ENCODE measurements at places on chromosomes 6 and 20.

- DNase-seq, result peak; percentile 55
Measured at GRCh38 chr6:52839124-52840055, 1.2 kb downstream of the GSTA5 start.

- DNase-seq, result no peak
Measured at GRCh38 chr6:169787797-169788196, 36.4 kb downstream of the ERMARD start.

DNA sequence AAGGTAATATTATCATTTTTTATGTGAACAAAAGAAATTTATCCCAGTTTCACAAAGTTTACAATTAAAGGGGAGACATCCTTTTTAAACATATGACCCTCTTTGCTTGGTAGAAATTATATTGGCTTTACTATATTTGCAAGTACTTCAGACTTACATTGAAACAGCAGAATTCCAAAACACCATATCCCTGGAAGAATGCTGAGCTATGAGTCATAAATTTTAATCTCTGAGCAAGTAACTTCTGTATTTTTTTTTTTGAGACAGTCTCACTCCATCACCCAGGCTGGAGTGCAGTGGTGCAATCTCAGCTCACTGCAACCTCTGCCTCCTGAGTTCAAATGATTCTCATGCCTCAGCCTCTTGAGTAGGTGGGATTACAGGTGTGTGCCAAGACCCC is 240.4 kb downstream of the TBC1D32 start:
- DNase-seq, result no peak

- DNase-seq, result no peak
Measured at GRCh38 chr20:60897976-60898375, 354.1 kb upstream of the CDH4 start.

GRCh38 chr20:16040742-16041141 is 532.5 kb downstream of the KIF16B start:
- DNase-seq, result peak; percentile 4

- no peak for DNase-seq
Measured at GRCh38 chr20:39661833-39662232, 699.7 kb downstream of the DHX35 start.

DNA sequence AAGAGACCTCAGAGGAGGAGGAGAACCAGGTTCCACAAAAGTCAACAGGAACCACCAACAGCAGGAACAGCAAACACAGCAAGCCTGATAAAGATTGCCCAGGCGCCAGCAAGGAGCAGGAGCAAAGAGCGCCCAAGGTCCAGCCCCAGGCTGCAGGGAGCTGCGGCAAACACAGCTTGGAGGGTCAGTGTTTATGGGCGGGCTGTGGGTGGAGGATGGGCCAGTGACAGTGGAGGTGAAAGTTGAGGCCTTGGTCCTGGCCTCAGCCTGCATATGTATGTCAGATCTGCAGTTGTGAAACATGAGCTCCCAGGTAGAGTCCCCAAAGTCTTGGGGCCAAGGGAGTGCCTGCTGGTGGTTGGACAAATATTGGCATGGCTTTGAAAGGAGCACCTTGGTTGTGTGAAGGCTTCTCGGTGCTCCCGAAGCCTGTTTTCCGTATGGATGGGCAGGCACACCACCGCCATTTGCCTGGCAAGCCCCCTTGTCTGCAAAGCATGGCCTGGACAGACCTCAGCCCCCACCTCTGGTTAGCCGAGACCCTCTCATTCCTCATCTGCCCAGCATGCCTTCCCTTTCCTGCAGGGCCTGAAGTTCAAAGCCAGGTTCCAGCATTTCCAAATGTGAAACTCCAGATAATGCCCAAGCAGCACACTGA is 2.0 kb upstream of the CAPN11 start:
- DNase-seq, result no peak

DNA sequence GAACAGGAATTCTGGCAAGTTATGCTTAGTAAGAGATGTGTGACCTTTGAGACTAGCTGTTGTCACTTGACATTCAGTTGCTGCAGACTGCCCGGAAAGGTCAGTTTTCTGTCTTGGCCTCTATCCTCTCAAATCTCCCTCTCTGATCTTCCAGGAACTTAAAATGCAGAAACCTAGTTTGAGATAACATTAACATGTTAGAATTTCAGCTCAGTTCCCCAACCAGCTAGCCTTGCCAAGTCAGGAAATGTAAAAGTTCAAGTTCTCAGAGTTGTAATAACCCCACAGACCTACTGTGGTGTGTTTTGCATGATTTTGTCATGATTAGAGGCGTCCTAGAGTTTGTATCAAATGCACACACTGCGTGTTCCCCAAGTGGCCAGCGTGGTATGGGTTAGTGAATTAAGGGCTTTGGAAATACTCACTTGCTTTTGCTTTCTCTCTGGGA is 46.6 kb downstream of the DUSP22 start:
- no peak for DNase-seq

DNA sequence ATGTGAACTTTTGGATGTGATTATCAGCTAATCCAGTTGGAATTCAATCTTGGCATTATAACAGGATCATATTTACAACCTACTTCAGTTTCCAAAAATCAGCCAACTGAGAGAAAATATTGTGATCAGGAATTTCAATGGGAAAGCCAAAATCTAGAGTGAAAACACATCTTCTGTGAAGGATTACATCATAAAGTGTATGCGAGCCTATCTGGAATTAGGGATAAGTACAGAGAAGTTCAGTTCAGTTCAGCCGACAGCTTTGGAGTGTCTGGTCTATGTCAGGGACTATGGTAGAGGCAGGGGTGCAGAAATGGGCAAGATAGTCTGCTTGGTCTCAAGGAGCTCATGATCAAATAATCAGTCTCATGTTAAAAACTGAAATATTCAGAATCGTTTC is 12.3 kb upstream of the PRIM2 start:
- DNase-seq, result no peak

GRCh38 chr6:52410979-52411378 is 9.2 kb upstream of the EFHC1 start:
- DNase-seq, result no peak

- DNase-seq, result no peak
Measured at GRCh38 chr6:110786271-110786670, 29.0 kb downstream of the CDK19 start.

- no peak for DNase-seq
Measured at GRCh38 chr20:36311141-36311853, 5.2 kb downstream of the DLGAP4 start.

DNA sequence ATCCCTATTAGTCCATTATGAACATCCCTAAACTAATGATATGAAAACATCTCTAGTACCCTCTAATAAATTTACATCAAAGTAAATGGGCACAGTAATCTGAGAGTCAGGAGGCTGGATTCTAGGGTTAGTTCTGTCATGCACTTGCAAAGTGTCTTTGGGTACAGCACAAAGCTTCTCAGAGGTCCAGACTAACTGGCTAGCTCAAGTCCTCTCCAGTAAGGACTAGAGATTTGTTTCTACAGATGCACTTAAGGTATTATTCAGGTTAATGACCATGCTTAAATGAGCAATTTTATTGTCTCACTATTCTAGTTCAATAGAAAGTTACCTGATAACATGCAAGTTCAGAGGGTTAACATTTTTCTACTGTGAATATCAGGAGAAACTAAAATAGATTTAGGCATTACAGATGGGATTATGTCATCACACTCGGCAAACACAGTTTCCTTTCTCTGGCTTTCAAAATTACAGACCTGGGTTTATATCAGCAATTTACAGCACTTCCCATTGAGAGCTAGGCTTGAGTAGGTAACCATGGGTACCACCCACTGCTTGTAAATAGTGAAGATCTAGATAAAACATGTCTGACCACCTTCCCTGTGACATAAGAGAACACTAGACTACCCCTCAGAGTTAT is 402.9 kb upstream of the RUNX2 start:
- peak; percentile 7 for DNase-seq

DNA sequence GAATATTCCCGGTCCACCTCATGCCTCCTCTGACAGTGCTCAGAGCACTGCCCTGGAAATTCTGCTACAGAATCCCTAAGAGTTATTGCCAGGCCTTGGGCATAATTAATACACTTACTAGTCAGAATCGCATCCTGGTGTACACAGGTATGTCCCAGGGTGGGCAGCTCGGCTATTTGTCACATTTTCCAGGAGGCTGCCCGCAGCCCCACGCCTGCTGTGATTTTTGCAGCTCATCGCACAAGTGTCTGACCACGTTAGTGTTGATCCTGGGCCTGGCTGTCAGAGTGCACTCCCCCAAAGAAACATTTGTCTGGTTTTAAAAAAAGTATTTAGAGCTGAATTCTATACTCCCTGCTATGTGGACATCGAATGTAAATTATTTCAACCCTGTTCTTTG is 105.4 kb downstream of the CD83 start:
- no peak for DNase-seq

- no peak for DNase-seq
Measured at GRCh38 chr6:11762794-11763459, 15.7 kb downstream of the ADTRP start.

DNA sequence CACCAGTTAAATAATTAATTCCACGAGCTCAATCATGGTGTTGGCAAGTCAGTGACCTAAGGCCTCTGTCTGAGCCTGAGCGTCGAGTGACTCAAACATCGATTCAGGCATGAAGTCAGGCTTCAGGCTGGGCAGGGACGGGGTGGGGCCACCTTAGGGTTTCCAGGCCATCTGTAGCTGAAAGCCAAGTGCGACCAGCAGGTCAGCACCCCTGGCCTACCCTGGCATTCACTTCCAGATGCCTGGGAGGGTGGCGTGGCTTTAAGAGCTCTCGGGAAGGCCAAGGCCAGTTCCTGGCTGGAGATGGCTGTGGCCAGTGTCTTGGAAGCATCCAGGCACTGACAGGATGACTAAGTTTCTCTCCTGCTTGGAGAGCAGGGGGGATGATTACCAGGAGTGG is 113.4 kb downstream of the DACT2 start:
- no peak for DNase-seq

GRCh38 chr6:138109042-138109997 is 2.1 kb upstream of the PERP start:
- peak; percentile 77 for DNase-seq

GRCh38 chr6:170449835-170450753 is 103.0 kb downstream of the PSMB1 start:
- no peak for DNase-seq

DNA sequence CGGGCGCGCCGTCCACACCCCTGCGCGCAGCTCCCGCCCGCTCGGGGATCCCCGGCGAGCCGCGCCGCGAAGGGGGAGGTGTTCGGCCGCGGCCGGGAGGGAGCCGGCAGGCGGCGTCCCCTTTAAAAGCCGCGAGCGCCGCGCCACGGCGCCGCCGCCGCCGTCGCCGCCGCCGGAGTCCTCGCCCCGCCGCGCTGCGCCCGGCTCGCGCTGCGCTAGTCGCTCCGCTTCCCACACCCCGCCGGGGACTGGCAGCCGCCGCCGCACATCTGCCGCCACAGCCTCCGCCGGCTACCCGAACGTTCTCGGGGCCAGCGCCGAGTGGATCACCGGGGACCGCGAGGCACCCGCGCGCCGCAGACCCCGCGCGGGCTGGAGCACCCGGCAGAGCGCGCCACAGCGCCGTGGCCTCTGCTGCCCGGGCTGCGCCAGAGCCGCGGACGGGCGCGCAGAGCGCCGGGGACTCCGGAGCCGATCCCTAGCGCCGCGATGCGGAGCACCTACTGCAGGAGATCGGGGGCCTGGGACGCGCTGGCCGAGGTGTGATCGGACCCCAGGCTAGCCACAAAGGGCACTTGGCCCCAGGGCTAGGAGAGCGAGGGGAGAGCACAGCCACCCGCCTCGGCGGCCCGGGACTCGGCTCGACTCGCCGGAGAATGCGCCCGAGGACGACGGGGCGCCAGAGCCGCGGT is at the start of gene BMP2:
Gene BMP2 (plus strand): TSS at position 151 of the 692 bp plus-strand sequence. CDS start 2,441 bp downstream, outside the sequence.
- no peak for DNase-seq

DNA sequence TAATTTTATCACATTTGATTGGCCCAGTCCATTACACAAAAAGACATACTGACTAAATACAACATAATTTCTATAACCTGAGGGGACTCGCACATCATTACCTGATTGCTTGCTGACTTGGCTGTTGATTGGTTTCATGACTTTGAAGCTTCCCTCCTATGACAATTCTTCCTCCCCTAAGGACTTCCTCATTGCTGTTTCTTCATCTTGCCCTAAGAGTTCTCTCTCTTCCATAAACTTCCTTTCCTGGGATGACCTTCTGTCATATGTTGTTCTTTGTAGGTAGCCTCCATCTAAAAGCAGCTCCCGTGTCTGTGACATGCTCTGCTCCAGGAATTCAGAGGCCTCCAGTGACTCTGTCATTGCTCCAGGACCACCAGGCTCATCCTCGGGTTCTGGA is 22.6 kb downstream of the RSPH3 start:
- DNase-seq, result no peak

- no peak for DNase-seq
Measured at GRCh38 chr6:136920671-136921380, 1.3 kb upstream of the SLC35D3 start.

GRCh38 chr6:121608270-121608669 is 172.8 kb downstream of the GJA1 start:
- no peak for DNase-seq

DNA sequence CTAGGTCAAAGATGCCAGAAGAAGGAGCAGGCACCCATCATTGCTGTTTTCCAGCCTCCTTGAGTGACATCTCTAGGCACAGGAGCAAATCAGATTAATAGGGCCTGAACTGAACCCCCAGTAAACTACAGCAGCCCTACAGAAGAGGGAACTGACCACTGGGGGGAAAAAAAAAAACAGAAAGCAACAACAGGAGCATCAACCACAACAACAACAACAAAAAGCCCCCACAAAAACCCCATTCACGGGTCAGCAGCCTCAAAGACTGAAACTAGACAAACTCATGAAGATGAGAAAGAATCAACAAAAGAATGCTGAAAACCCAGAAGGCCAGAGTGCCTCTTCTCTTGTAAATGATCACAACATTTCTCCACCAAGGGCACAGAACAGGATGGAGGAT is 537.4 kb upstream of the BTBD3 start:
- no peak for DNase-seq

DNA sequence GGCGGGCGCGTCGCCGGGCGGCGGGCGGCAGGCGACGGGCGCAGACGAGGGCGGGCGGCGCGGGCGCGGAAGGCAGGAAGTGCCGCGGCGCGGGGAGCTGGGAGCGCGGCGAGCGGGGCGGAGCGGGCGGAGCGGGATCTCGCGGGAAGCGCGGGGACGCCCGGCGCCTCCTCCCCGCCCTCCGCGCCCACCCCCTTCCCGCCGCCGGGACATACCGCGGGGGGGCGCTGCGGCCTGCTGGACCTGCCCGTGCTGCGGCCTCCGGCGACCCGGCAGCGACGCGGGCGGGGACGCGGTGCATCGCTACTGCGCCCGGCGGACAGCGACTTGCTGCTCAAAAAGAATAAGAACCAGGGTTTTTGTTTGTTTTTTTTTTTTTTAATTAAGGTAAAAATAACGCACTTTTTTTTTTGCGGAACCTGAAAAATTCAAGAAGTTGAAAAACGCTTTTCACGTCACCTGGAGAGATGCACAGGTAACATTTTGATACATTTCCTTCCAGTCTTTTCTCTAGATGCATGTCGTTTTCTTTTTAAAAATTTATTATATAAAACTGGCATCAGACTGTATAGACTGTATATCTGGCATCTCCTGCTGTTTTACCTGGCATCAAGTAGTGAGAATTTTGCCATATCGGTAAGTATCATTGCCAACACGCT is at the start of gene CENPB:
Gene CENPB (minus strand): TSS at position 76 of the 659 bp plus-strand sequence. CDS start 257 bp downstream, outside the sequence.
- peak; percentile 90 for DNase-seq

GRCh38 chr20:57619051-57619831 is 985 bp downstream of the ZBP1 start:
- DNase-seq, result peak; percentile 92

Data from NAMALWA (cell line).